ENCODE measurements at places on chromosomes 7 and 10.

- DNase-seq, result no peak
These were observed 167.2 kb downstream of the RAPGEF5 start for GRCh38 chr7:22189741-22190140.

DNA sequence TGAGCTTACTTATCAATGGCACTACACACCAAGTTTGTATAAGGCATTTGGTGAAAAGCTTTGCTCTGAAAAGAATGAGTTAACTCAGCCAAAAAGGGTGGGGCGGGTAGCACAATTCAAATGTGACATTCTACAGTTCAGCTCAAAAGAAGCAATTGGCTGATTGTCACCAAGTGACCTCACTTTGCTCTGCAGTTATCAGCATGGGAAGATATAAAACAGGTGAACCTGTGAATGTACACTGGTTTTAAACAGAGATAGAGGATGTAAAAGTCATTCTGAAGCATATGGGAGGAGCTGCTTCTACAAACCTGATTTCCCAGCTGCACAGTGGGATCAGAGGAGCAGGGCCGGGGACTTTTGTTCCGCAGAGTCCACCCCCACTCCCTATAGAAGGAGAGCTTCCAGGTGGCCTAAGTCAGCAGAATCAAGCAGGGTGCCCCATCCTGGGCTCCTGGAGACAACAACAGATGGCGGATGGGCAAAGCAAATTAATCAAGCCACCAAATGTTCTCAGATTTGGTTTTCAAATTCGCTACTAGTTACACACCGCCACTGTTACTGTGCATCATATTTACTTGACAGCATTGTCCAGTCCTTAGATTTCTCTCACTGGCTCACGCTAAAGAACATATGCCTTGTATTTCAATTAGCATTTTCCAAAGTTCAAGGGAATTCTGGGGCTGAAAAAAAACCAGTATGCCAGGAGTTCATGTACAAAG is 27.5 kb upstream of the NPVF start:
- no peak for DNase-seq

- no peak for DNase-seq
These were observed 139.1 kb upstream of the RHEB start for GRCh38 chr7:151658778-151659177.

DNA sequence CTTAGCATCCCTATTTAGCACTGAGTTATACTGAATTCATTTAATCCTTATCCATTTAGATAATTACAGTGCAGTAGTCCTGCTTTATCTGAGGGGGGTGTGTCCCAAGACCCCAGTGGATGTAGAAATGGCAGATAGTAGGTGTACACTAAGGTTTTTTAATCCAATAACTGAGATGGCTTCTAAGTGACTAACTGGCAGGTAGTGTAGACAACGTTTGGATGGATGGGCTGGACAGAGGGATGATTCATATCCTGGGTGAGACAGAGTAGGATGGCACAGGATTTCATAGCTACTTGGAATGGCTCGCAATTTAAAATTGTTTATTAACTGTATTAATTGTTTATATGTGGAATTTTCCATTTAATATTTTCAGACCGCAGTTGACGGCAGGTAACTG is 295.6 kb downstream of the CCDC3 start:
- DNase-seq, result no peak

GRCh38 chr7:98091061-98091460 is 15.6 kb upstream of the LMTK2 start:
- no peak for DNase-seq

DNA sequence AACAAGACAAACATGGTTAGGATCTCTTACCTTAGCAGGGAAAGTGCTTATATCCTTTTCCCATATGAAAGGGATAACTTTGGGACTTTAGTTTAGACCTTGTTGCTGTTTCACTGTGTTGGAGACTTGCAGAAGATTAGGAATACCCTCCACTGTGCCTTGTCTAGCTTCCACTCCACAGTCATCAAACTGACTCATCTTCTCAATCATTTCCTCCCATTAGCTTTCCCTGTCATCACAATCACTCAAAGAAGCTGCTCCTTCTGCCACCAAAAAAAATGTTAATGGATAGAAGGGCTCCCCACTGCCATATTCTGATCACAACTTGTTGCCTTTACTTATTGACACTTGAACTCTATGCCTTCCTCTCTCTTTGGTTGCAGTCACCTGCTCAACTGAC is 16.8 kb downstream of the GNG11 start:
- no peak for DNase-seq

Measured in SJSA1 (cell line).